ENCODE measurements at places on chromosomes 7 and 10. TPM values are rescaled to one million over a fixed set of nuclear protein-coding genes. Genes with fewer than 3 reads are reported as not detected.
A peak's percentile ranks its signal among the peaks of the same experiment; 100 is the strongest.

DNA sequence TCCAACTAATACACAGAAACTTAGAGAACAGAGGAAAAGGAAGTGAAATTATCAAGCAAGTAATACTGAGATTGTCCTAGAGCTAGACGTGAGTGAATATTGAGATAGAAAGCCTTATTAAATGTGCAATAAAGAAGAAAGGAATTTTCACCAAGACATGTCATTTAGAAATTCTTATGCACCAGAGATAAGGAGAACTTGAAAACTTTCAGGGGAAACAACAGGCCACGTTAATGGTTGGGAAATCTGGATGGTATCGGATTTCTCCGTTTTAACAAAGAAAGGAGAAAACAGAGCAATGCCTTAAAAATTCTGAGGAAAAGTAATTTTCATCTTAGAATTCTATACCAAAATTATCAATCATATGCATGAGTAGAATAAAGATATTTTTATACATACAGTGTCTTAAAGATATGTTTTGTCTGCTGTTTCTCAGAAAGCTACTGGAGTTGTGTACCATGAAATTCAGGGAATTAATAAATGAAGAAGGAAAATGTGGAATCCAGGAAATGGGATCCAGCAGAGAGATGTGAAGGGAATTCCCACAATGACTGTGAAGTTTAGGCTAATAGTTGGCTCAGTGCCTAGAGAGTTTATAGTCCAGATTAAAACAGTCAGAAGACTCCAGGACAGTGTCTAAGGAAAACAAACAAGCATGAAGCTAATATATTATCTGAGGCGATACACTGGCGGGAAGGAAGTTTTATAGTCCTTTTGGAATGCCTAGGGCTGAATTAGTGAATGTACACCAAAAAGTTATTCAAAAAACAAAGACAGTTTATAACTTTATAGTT, 159.5 kb downstream of the PPP1R9A start:
- H3K27me3 ChIP-seq = no peaks in the 10 kb centered on the region
- H3K36me3 ChIP-seq = no peaks in the 10 kb centered on the region
- H3K4me1 ChIP-seq = no peaks in the 10 kb centered on the region
- DNase-seq = peak; percentile 72

DNA sequence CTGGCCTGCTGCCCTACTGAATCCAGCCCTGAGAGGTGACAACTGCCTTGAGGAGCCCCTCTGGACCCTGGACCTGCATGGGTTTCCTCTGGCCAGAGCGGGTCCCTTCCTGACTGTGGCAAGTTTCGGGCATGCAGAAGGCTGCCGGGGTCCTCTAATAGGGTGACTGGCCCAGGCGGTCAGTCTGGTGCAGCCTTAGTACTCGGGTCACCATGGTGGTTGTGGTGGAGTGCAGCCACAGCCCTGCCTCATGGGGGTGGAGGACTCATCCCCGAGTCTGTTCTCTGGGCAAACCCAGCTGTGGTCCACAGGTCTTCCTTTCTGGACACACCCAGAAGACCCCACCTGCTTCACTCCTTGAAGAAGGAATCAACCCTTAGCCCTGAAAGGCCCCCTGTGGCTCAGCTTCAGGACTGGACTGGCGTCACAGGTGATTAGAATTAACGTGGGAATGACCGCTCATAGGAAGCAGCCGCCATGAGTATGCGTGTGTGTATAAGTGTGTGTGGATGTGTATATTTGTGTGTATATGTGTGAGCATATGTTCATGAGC, 28.7 kb downstream of the RAMP3 start:
- no peaks in the 10 kb centered on the region for H3K36me3 ChIP-seq
- H3K27me3 ChIP-seq = no peaks in the 10 kb centered on the region
- H3K27ac ChIP-seq = no peak overlapping the region
- peak; percentile 9 for DNase-seq

DNA sequence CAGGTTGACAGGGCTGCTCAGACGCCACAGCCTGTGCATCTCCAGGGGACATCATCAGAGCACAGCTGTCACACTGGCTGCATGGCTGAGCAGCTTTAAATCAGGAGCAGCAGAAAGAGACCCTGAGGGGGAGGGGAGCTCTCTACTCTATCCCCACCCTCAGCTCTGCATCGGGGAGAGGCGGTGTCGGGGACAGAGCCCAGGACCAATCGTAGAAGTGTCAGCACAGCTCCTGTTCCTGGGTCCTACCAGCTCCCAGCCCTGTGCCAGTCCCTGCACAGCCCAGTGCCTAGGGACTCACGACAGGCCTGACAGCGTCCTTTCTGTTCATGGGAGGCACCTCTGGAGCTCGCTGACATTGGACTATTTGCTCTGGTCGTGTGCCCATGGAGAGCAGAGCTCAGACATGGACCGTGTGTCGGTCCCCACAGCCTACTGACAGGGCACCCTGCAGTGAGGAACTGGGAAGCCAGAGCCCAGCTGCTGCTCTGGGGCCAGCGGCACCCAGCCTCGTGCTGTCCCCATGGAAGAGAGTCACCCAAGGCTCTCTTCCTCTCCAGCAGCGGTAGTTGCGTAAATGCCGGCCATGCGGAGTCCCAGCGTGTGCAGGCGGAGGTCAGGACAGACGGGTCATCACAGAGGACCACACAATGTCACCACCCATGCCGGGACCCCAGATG, 20.4 kb upstream of the ANTXRL start:
- no peaks in the 10 kb centered on the region for H3K36me3 ChIP-seq
- no peak overlapping the region for H3K4me3 ChIP-seq
- no peak for DNase-seq
- H3K4me1 ChIP-seq = no peaks in the 10 kb centered on the region

DNA sequence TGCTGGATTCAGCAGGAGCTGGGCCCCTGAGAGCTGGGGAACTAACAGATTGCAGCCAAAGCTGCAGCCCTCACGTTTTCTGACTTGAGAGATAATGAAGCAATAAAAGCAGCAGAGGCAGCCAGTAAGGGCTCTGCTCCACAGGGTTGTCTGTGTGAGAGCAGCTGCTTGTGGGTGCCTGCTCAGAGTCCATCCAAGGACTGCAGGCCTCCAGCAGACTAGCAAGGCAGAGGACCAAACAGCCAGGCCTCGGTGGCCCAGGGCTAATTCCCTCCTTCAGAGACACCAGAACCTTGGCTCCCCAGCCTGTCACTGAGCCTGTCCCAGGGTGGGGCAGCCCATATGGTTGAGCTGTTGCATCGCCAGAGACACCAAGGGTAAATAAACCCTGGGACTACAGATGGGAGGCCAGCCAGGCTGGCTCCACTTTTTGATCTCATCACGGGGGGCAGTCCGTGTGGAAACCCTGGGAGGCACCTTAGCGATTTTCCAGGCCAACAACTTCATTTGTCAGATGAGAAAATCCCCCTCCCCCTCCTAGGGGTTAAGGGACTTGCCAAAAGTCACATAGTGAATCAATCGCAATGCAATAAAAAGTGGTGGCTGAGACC, 229.2 kb downstream of the WDR11 start:
- DNase-seq = no peak
- H3K27me3 ChIP-seq = no peaks in the 10 kb centered on the region
- H3K4me3 ChIP-seq = no peak overlapping the region
- no peaks in the 10 kb centered on the region for H3K36me3 ChIP-seq

GRCh38 chr10:35668865-35669650, 27.0 kb upstream of the FZD8 start:
- H3K27ac ChIP-seq = no peak overlapping the region
- H3K4me1 ChIP-seq = no peaks in the 10 kb centered on the region
- DNase-seq = no peak

GRCh38 chr7:36283181-36283580, 106.5 kb upstream of the ANLN start:
- no peaks in the 10 kb centered on the region for H3K36me3 ChIP-seq
- no peak for DNase-seq
- H3K4me1 ChIP-seq = peaks cover 96% of the 10 kb centered on the region
- H3K27ac ChIP-seq = peak overlapping the region; percentile 59

DNA sequence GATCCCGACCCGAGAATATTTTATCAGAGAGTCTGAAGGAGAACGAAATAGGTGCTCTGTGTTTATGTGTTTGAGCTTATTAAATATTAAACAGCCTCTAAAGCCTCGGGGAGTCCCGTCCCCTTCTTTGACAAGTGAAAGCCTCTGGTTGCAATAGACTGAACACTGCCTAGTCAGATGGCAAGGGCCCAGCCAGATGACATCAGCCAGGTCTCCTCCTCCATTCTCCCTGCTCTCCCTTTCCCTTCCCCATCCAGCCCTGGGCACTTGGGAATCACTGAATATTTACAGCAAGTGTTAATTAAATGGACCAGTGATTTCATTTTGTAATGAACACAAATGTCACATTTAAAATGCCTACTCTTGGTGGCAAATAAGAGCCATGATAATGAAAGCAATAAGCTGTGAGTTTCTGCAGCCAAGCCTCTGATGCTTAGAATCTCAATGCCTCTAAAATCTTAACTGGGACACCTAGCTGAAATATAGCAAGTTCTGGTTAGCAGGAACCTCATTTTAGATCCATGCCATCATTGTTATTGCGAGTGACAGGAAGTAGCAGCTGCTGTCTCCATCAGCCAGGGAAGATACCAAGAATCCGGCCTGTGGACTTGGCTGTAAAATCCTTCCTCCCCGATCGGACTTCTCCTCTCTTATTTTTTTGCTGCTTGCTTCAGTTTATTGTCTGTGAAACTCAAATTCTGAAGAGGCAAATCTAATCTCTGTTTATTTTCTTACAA, 202.1 kb downstream of the PRPF18 start:
- H3K27ac ChIP-seq = peak overlapping the region; percentile 61
- peaks cover 30% of the 10 kb centered on the region for H3K4me1 ChIP-seq

DNA sequence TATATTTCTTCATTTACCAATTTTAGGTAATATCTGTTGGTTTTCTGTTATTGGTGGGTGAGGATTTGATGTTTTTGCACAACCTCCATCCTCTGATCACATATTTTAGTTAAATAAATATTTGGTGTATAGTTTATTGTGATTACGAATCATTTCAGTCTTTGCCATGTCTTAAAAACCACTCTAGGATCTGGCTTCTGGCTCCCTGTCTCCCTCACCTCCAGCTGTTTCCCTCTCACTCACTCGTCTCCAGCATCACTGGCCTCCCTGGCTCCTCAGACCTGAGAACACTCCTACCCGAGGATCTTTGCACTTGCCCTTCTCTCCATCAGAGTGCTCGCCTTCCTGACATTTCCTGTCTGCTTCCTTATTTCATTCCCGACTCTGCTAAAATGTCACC, 50.7 kb upstream of the NRF1 start:
- H3K27ac ChIP-seq = no peak overlapping the region
- H3K4me1 ChIP-seq = no peaks in the 10 kb centered on the region
- no peaks in the 10 kb centered on the region for H3K36me3 ChIP-seq
- DNase-seq = no peak
- peaks cover 8% of the 10 kb centered on the region for H3K27me3 ChIP-seq

DNA sequence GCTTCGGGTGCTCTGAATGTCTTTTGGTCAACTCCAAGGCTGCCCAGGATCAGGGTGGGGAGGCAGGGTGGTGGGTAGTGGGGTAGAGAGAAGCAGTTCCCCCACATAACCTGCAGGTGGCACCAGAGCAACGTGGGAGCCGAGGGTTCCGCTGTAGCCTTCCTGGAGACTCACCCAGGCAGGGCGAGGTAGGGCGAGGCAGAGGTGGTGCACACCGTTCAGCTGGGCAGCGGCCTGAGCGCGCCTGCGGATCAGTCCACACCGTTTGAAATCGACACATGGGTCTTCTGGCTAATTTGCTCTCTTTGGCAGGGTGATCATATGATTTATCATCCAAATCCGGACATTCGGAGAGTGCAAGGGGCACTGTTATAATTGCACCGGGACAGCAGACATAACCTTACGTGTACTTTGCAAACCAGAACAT, 41.4 kb upstream of the MAP3K8 start:
- no peak overlapping the region for H3K27ac ChIP-seq
- peak; percentile 91 for DNase-seq
- H3K4me1 ChIP-seq = peaks cover 8% of the 10 kb centered on the region
- no peaks in the 10 kb centered on the region for H3K27me3 ChIP-seq

Gene HMX2
- polyA plus RNA-seq = not detected

Gene NCF1
- 6.6 TPM for polyA plus RNA-seq

Gene SEMA4G
- polyA plus RNA-seq = 5.1 TPM
